Activated naive CD8-positive, alpha-beta T cell treated with anti-CD3 and anti-CD28 coated beads, Interleukin-2, amount 10 ng/mL, durations not matched to agents 7 days and 5 days (primary cell): ENCODE measurements at places on chromosomes 12 and 14. TPM values are rescaled to one million over a fixed set of nuclear protein-coding genes. Genes with fewer than 3 reads are reported as not detected.

The PARP2 gene
- 28.3 TPM for total RNA-seq

The CDCA3 gene
- 85.2 TPM for total RNA-seq

The CLECL1 gene
- total RNA-seq, result 1.0 TPM

The CSRP2 gene
- total RNA-seq, result not detected

The SYCP3 gene
- 1.1 TPM for total RNA-seq

The MSI1 gene
- total RNA-seq, result not detected

The ARHGEF40 gene
- total RNA-seq, result 0.20 TPM

The RASAL1 gene
- total RNA-seq, result 2.3 TPM

The METTL17 gene
- total RNA-seq, result 92.9 TPM

The P2RX2 gene
- not detected for total RNA-seq

The CMA1 gene
- total RNA-seq, result 0.33 TPM

The RSRC2 gene
- total RNA-seq, result 108 TPM

The RERG gene
- total RNA-seq, result not detected
